ENCODE measurements at places on chromosomes 1 and 21. TPM values are rescaled to one million over a fixed set of nuclear protein-coding genes. Genes with fewer than 3 reads are reported as not detected.

The LRRIQ3 gene
- 0.16 TPM for total RNA-seq

The RYR2 gene
- 0.06 TPM for total RNA-seq

The PAX7 gene
- total RNA-seq: not detected

The AMY1A gene
- not detected for total RNA-seq

The VHLL gene
- total RNA-seq: not detected

The MYCL gene
- total RNA-seq: 0.16 TPM

The MYOM3 gene
- under 0.01 TPM for total RNA-seq

The CLDN19 gene
- total RNA-seq: not detected

The RAVER2 gene
- 5.4 TPM for total RNA-seq

The C1orf94 gene
- total RNA-seq: not detected

The CD160 gene
- total RNA-seq: not detected

The TEX50 gene
- total RNA-seq: not detected

The NOTCH2 gene
- total RNA-seq: 4.7 TPM

The C8B gene
- not detected for total RNA-seq

The CD1D gene
- under 0.01 TPM for total RNA-seq

The GCSAML gene
- total RNA-seq: under 0.01 TPM

The HOOK1 gene
- total RNA-seq: not detected

The PGLYRP3 gene
- total RNA-seq: 0.16 TPM

The IVL gene
- total RNA-seq: not detected

The ERRFI1 gene
- 8.3 TPM for total RNA-seq

The RNF186 gene
- total RNA-seq: not detected

The ZNF691 gene
- total RNA-seq: 9.6 TPM

The ST6GALNAC3 gene
- 25.1 TPM for total RNA-seq

The C1orf226 gene
- 0.32 TPM for total RNA-seq

The CFHR1 gene
- total RNA-seq: not detected

The CHODL gene
- 0.16 TPM for total RNA-seq

The TENT5C gene
- 0.16 TPM for total RNA-seq

The SH3D21 gene
- total RNA-seq: 2.1 TPM

The KCNJ9 gene
- total RNA-seq: not detected

The RGSL1 gene
- not detected for total RNA-seq

The SZRD1 gene
- 17.3 TPM for total RNA-seq

The KRTAP19-6 gene
- not detected for total RNA-seq

The ACADM gene
- total RNA-seq: 39.1 TPM

The RTCA gene
- 39.9 TPM for total RNA-seq

The S100PBP gene
- 60.1 TPM for total RNA-seq

The GLMN gene
- 6.0 TPM for total RNA-seq

The MSH4 gene
- under 0.01 TPM for total RNA-seq

The CA14 gene
- not detected for total RNA-seq

The LGR6 gene
- not detected for total RNA-seq

The CSF1 gene
- 6.3 TPM for total RNA-seq

The A3GALT2 gene
- not detected for total RNA-seq

The WNT3A gene
- total RNA-seq: not detected

The CR1 gene
- not detected for total RNA-seq

The MAP7D1 gene
- total RNA-seq: 66.9 TPM

The SLC5A9 gene
- total RNA-seq: not detected

The ZNF648 gene
- not detected for total RNA-seq

The RGS1 gene
- not detected for total RNA-seq

Data from bladder microvascular endothelial cell (primary cell).